ENCODE measurements at places on chromosomes 13 and 19.

DNA sequence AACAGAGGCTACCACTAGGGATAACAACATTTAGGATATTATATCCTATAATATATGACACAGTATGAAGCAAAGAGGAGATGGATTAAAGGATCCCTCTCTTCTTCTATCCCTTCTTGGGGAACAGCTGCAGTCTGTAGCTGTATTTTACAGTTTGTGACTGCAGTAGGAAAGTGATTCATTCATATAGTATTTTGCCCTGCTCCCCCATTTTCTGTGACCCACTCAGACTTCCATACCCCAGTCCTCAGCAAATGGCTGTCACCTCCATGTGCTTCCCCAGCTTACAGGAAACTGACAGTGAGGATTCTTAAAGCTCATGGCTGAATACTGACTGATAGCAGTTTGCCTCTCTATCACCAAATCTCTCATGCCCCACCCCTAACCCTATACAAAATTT lies 27.5 kb downstream of the MICU2 start:
- no peak for DNase-seq

DNA sequence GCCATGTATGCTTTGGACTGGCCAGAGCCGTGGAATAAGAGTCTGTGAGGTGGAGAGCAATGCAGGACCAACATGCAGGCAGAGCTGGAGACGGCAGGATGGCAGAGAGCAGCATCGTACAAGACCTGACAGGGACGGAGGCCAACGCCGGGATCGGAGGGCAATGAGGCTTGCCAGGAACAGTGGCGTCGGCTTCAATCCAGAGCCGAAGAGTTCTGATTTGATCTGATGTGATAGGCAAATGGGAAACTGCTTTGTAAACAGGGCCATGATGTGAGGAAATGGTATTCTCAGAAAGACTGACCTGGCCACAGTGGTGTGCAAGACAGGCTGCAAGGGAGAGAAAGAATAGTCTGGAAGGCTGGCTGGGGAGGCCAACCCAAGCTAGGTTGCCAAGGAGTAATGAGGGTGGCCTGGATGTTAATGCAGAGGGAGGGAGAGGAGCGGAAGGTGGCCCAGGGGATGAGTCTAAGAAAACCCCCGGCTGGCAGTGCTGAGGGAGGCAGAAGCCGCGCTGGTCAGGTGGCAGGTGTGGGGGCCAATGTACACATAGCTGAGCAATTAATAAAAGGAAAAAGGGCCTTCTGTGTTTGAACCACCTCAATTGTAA lies 26.7 kb downstream of the RCBTB2 start:
- DNase-seq = no peak

GRCh38 chr13:73274147-73274546 lies 215.3 kb downstream of the KLF5 start:
- DNase-seq = no peak

DNA sequence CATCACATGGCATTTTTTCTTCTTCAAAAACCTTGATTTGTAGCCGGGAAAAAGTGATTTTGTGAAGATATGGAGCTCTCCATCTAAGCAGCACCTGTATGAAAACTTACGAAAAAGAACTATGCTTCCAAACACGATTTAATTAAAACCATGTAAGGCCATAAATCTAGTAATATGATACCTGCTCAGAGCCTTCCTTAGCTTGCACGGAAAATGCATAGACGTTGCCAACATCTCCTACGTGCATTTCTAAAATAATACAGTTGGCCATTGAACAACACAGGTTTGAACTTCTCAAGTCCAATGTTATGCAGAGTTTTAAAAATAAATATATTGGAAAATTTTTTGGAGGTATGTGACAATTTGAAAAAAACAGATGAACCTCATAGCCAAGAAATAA lies 59.1 kb upstream of the RNF113B start:
- DNase-seq = no peak

- no peak for DNase-seq
These were observed 1.3 kb downstream of the ZNF433 start for GRCh38 chr19:12034198-12034597.

DNA sequence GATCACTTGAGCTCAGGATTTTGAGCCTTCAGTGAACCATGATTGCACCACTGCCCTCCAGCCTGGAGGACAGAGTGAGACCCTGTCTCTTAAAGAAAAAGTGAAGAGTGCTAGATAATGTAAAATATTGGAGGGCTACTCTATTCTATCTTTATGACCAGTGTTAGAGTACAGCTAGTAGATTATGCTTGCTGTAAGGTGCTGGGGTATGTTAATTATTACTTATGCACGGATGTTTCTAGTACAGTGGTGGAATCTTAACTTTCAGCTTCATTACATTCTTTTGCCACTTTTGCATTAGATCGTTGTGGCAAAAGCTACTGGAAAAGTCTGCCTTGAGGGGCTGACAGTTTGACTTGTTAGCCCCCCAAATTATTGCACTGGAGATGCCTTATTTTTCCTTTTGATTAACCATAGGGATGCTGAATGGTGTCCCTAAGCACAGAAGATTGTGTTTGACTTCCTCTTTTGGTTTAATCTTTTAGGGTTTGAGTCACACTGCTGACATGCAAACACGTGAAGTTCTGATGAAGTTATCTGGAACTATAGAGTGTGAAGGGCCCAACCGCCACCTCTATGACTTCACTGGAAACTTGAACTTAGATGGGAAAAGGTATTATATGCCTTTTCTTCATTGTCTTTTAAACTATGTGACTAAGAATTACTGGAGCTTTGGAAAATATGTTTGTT lies 169.8 kb downstream of the ATP8A2 start:
- DNase-seq = no peak

- DNase-seq = no peak
These were observed 9.3 kb upstream of the LRRC25 start for GRCh38 chr19:18406749-18407148.

DNA sequence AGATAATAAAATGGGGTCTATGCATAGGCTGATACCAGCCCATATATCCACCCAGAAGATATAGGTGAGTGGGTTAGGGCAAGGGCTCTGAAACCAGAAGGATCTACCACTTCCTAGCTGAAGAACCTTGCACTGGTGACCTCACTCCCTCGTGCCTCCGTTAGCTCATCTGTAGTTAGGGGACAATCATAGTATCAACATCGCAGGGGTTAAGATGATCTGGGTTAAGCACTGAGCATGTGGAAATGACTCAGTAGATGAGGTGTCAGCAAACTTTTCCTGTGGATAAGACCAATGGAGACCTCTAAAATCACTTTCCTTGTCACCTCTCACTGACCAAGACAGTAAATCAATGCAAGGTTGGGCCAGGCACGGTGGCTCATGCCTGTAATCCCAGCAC lies 30.5 kb downstream of the TNFSF14 start:
- no peak for DNase-seq

DNA sequence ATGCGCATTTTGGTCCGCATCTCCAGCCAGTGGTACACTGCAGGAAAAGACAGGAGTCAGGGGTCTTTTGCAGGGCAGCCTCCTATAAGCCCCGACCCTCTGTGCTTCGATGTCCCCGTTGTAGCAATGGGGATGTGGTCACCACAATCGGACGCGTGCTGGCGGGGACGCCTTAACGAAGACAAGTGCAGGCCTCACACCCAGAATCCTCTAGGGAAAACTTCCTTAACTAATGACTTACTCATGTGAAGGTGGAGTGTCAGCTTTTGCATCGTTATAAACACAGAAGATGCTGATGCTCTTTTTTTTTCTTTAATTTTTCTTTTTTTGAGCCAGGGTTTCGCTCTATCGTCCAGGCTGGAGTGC lies 22.1 kb downstream of the VASP start:
- DNase-seq = no peak
